ENCODE measurements at places on chromosomes 1 and 21.

DNA sequence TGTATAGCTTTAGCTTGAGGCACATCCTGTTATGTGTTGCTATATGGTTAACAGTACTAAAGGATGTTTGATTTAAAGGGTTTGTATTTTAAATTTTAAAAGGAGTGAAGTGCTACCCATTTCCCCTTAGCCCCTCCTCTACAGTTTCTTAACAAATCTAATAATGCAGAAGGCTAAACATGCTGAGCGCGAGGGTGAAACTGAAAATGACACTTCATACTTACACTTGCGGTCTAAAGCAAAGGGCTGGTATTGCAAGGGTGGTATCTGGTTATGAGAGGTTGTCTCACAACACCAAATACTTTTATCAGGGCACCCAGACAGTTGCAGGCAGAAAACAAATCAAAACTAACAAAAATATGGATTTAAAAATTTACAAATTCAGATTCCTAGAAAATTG, 172.3 kb downstream of the SIPA1L2 start:
- DNase-seq: no peak

- DNase-seq: no peak
Observed at GRCh38 chr21:31252611-31253010, 91.5 kb downstream of the TIAM1 start.

GRCh38 chr1:197933647-197934046, 16.5 kb downstream of the LHX9 start:
- no peak for DNase-seq

DNA sequence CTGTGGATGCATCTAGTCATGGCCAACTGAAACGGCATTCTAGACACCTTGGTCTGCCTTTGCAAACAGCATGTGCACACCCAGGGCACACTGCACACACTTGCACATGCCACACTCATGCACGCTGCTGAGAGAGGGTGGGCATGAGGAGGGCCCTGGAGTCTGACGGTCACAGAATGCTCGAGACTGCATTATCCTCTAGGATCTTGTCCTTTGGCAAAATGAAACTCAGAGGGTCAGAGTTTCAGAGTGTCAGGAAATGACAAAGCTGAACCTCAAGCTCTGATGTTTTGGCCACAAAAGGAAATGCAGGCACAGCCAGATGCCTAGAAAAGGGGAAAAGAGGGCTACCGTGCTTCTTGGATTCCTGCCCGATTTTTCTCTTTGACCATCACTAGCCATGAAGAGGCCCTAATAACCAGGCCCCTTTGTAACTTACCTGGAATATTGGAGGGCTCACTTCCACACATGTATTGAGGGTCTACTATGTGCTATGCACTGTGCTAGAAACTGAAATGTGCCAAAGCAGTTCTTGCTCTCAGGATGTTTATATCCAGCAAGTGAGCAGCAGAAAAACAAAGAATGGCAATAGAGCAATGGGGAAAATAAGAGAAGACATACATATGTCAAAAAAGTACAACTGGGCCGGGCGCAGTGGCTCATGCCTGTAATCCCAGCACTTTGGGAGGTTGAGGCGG, 65.4 kb downstream of the TOMM20 start:
- DNase-seq: no peak

DNA sequence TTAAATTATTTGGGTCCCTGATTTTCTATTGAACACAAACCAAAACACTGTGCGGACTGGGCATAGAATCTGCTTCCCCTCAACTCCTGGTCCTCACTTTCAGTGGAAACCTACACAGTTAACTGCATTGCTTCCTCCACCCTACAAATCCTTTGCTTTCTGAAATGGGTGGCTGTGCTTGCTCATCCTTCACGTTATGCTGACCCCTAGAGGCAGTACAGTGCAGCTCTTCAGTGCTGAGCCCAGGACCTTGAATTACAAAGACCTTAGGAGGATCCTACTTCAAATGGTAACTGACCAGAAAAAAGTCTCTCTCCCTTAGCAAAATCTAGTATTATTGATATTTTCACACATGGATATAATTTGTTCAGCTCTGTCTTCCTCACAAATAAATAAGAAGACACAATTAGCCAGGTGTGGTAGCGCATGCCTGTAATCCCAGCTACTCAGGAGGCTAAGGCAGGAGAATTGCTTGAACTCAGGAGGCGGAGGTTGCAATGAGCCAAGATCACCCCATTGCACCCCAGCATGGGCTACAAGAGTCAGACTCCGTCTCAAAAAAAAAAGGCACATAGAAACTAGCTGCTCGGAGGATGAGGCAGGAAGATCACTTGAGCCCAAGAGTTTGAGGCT, 63.4 kb upstream of the L1TD1 start:
- no peak for DNase-seq

DNA sequence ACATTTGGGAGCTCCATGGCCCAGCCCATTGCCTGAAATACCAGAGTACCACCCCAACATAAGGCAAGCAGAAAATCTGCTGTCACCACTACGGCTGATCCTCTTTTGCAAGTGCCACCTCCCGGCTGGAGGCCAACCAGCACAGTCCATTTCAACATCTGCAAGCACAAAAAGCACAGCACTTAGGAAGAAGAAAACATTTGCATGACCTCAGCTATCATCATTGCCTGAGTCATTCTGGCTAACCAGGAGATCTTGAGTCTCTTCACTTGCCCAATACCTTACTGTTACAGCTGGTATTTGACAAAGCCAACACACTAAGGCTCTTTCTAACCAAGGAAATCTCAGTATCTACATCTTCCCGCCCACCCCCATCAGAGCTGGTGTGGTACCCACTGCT, 55.9 kb downstream of the NEK7 start:
- no peak for DNase-seq

DNA sequence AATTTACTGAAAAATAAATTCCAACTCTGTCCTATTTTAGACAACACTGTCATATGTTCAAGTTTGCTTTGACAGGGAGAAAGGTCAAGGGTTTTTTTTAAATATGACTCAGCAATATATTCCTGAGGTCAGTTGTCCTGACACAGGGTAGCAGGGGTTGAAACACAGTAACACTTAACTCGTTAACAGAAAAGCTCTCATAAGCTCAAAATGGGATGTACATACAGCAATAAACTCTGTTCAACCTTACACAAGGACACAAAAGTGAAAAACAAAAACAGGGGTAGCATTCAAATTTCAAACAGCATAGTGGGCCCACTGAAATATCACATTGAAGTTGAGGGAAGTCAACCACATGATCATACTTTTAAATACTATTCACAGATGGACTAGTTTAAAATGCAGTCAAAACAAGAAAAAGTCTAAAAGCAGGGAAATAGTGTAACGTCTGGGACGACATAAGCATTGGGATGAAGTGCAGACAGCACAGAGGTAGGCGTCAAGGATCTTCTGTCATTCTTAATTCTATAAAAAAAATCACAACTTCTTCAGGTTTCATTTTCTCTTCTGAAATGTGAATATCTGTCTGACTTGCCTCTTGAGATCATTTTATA, 89.9 kb downstream of the SLC44A5 start:
- DNase-seq: no peak

- DNase-seq: no peak
Observed at GRCh38 chr1:89739013-89739843, 81.6 kb upstream of the LRRC8D start.

- no peak for DNase-seq
Observed at GRCh38 chr1:1929639-1930545, 10.8 kb upstream of the TMEM52 start.

GRCh38 chr1:19444296-19445021, 40.9 kb downstream of the CAPZB start:
- DNase-seq: no peak

GRCh38 chr1:229753764-229754551, 127.9 kb downstream of the URB2 start:
- no peak for DNase-seq

DNA sequence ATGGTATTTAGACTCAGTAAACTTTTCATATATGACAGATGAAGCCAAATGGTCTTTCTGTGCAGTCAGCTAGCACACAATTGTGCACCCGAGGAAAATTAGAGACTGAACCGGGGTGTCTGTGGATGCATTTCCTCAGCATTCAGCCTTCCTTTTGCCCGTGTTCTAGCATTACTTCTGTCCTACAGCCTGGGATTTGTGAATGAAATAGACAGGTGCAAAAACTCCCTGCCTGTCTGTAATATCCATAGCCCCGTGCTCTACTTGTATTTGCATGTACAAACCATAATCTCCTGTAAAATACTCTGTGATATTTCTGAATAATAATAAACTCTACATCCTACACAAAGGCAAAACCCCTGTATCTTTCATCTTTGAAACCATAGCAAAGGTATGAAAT, 64.8 kb upstream of the LGALS8 start:
- DNase-seq: no peak

GRCh38 chr1:219782311-219782710, 146.0 kb downstream of the SLC30A10 start:
- DNase-seq: no peak

GRCh38 chr1:185291159-185291558, 25.9 kb downstream of the IVNS1ABP start:
- DNase-seq: no peak

DNA sequence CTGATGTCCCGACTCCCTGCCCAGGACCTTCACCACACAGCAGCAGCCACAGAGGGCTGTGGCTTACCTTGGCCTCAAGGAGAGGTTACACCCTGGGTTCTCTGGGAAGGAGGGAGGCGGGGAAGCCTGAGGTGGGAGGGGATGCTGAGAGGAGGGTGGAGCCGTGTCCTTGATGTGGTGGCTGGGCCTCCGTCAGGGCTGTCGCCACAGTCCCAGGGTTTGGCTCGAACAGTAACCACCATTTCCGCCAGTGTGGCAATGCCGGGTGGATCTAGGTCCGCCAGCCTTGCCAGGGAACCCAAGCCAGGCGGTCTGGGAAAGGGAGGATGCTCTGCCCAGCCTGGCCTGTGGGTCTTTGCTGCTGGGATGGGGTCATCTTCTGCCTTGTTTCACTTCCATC, 18.4 kb upstream of the CDCA8 start:
- no peak for DNase-seq

- peak; percentile 69 for DNase-seq
Observed at GRCh38 chr1:153568367-153569099, 2.9 kb upstream of the S100A2 start.

- no peak for DNase-seq
Observed at GRCh38 chr1:56374026-56374974, 205.1 kb downstream of the PLPP3 start.

- no peak for DNase-seq
Observed at GRCh38 chr1:41925712-41926111, 7.0 kb upstream of the HIVEP3 start.

- DNase-seq: no peak
Observed at GRCh38 chr1:192858456-192858855, 49.6 kb downstream of the RGS2 start.

GRCh38 chr1:74858136-74858535, 125.2 kb downstream of the TYW3 start:
- no peak for DNase-seq

- no peak for DNase-seq
Observed at GRCh38 chr1:230385158-230385450, 41.0 kb downstream of the PGBD5 start.

GRCh38 chr1:179038528-179039281, 13.0 kb downstream of the FAM20B start:
- DNase-seq: no peak

DNA sequence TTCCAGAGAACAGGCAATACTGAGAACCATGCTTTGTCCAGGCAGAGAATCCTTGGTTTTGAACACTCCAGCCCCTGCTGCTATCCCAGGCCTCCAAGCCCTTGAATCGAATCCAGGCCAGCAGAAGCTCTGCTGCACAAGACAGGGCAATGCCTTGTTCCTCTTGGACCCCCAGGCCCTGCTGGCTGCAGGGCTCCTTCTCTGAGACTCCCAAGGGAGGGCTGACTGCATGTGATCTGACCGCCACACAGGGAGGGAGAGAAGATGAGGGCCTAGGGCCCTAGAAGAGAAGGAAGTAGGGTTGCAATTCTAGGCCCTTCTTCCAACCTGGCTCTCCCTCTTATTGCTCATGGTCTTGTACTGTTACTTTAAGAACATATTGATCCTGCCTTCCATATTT, 160.6 kb upstream of the EDN2 start:
- DNase-seq: no peak

DNA sequence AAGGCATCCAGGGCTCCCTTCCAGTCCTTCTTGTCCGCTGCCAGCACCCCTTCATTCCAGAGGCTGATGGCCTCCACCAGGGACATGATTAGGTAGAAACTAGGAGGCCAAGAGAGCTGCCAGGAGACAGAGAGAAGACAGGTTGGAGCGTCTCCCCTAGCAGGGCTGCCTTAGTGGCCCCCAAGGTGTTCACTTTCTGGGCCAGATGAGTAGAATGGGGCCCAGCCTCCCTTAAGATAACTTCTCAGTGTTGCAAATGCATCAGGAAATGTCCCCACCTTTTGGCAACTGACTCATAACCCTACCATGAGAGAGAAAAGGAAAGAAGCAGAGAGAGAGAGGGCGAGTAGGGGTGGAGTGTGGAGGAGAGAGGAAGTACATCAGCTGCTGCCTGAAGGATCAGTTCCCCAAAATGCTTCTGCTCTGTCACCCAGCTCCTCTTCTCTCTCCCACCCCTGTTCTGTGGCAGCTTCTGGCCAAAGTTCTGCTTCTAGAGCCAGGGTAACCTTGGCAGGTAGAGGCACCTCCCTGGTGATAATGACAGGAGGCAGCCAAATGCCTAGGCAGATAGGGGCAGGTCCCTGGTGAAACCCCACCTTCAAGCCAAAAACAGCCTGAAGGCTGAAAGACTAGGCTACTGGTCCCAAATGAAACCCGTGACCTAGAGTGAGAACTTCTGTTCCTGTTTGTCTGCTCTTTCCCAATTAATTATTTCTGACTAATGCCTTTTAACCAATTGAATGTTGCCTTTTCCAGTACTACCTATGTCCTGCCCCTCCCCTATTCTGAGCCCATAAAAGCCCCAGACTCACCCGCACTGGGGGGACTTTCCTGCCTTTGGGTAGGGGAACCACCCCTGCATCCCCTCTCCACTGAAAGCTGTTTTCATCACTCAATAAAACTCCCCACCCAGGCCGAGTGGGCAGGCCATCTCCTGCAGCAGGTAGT, at the start of gene NCF2:
Gene NCF2 (minus strand): TSS at position 216 of the 948 bp plus-strand sequence. CDS start 130 bp downstream, at position 86.
- no peak for DNase-seq

GRCh38 chr1:27122652-27123051, 32.3 kb downstream of the SLC9A1 start:
- DNase-seq: no peak

- no peak for DNase-seq
Observed at GRCh38 chr21:42525676-42526378, 12.2 kb downstream of the SLC37A1 start.

- DNase-seq: no peak
Observed at GRCh38 chr1:66550243-66550642, 16.3 kb downstream of the SGIP1 start.

Measured in stimulated activated CD8-positive, alpha-beta memory T cell treated with anti-CD3 and anti-CD28 coated beads, Interleukin-4, amount 100 ng/mL, for 4 hours (primary cell).